ENCODE measurements at places on chromosomes 2 and 18.

DNA sequence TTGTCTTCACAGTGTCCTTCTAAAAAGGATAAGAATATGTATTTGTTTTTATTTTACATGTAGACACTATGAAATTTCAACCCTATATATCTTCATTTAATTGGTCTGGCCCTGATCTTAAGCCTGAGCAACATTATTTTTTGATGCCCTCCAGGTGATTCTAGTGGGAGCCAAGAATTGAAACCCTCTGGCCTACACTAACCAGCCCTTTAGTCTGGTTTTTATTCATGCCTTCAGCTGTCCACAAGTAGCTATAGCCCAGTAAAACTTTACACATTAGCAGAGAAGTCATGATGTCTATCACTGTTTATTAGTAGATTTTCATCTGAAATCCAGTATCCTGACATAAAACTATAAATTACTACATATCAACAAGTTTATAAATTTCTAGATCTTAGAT, 52.7 kb upstream of the UBXN4 start:
- no peak for DNase-seq

GRCh38 chr2:20465716-20466394, 19.0 kb downstream of the RHOB start:
- DNase-seq, result no peak

GRCh38 chr18:25456334-25457010, 104.5 kb upstream of the ZNF521 start:
- DNase-seq, result no peak

DNA sequence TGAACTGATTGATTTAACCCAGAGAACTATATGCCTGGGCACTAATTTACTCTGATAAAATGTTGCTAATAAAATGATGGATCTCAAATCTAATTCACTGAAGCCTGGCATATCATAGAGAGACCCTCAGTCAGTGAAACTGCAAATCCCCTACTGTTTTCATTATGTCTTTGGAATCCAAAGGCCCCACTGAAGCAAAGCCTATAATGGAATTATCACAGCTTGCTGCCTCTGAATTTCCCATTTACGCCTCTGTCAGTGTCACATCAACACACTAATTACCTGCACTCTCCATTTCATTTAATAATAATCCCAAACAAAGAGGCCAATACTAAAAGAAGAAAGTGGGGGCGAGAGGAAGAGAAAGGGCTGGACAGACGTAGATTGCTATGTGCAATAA, 470.9 kb downstream of the MBD2 start:
- no peak for DNase-seq

DNA sequence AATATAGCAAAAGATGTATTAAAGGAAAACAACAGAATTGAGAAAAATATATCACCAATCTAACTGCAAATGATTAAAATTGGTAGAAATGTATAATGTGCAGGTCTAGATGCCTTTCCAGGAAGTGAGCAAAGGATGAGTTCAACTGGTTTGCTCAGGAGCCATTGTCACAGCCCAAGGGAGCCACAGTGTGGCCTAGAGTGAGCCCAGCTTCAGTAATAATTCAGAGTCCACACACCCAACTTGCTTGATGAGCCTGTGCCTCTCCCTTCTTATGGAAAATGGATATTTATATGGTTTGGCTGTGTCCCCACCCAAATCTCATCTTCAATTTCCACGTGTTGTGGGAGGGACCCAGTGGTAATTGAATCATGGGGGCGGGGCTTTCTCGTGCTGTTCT, 92.2 kb upstream of the ASAP2 start:
- no peak for DNase-seq

GRCh38 chr2:153388246-153388645, 90.3 kb downstream of the RPRM start:
- DNase-seq, result no peak

DNA sequence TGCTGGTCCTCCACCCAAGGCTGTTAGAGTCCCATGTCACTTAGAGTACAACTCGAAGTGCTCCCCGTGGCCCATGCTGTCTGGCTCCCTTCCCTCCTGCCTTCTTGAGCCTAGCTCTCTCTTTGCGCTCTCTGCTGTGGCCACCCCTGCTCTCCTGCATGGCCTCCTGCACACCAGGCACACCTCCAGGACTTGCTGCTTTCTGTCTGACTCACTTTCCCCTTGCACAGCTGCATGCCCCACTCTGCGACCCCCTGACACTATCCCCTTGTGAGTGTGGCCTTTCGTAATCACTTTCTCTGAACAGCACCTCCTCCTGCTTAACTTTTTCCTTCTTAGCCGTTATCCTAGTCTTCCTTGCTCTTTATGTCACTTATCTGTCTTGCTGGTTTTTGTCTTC, 343.6 kb downstream of the TGIF1 start:
- DNase-seq, result no peak

- no peak for DNase-seq
Observed at GRCh38 chr18:60865801-60866200, 467.4 kb upstream of the CDH20 start.

GRCh38 chr2:69340101-69340775, 46.8 kb downstream of the GFPT1 start:
- DNase-seq, result no peak

DNA sequence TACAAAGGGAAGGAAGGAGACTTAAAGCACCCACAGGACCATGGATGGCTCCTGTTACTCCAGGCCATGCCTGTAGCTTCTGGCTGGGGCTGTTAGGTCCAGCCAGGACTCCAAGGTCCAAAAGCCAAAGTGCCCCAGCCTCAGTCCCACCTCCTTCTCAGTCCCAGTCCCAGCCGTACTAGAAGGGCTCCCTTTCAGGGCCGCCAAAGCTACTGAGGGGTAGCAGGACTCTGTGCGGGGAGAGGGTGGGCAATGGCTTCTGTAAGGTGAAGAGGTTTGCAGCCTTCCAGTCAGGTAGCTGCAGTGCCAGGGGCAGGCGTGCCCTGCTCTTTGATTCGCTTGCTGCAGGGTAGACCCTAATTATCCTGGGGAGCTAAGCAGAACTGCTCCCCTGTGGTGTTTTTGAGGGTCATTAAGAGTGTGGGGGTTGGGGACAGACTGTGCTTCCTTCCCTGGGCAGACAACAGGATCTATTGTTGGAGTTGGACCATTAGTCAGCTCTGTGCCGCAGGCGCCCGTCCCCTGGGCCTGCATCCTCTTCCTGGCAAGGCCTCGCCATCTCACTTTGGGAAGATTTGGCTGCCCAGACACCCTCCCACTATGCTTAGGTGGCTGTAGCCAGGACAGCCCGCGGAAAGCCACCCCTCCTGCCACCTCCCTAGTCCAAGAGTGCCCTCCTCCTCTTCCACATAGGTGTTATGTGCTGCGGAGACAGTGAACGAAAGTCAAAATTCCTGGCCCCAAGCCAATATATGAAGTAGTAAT, 118.8 kb downstream of the ZBTB7C start:
- no peak for DNase-seq

- no peak for DNase-seq
Observed at GRCh38 chr2:189631849-189632248, 29.4 kb upstream of the ASNSD1 start.

GRCh38 chr2:72198532-72199241, 51.0 kb upstream of the CYP26B1 start:
- no peak for DNase-seq

DNA sequence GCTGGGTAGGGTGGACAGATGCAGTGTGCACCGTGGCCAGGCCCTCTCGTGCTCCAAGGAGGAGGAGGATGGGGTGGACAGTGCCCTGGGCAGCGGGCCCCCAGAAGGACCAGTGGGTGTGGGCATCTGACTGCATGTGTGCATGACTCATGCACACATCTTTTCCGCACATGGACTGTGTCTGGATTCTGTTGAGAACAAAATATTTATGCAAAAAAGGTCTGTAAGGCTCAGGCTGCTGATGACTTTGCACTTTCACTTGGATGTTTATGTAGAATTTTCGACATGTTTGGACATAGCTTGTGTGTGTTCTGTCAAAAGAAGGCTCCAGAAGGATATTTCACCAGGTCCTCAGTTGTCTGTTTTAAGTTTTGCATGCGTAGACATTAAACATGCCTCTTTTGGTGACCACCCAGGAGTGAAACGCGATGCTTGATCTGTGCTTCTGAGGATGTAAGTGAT, 45.6 kb downstream of the MTCL1 start:
- no peak for DNase-seq

- no peak for DNase-seq
Observed at GRCh38 chr18:10374195-10374594, 80.2 kb upstream of the APCDD1 start.

GRCh38 chr2:169452080-169452479, 27.2 kb upstream of the BBS5 start:
- no peak for DNase-seq

DNA sequence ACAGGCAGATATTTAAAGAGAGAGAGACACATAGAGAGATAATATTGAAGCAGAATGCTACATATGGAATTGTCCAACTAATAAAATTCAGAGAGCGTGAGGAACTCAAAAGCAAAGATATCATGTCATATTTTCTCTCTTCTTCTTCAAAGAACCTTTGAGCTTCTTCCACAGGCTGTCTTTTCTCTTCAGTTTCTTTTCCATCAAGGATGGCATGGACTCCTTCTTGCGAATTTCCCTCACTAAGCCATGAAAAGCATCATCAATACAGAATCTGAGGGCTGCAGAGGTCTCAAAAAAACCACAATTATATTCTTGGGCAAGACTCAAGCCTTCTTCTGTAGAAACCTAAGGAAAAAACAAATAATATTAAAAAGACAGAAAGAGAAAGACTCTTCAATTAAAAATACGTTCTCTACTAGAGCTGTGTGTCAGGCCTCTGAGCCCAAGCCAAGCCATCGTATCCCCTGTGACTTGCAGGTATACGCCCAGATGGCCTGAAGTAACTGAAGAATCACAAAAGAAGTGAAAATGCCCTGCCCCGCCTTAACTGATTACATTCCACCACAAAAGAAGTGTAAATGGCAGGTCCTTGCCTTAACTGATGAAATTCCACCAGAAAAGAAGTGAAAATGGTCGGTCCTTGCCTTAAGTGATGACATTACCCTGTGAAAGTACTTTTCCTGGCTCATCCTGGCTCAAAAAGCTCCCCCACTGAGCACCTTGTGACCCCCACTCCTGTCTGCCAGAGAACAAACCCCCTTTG, 371.9 kb downstream of the RIT2 start:
- DNase-seq, result no peak

DNA sequence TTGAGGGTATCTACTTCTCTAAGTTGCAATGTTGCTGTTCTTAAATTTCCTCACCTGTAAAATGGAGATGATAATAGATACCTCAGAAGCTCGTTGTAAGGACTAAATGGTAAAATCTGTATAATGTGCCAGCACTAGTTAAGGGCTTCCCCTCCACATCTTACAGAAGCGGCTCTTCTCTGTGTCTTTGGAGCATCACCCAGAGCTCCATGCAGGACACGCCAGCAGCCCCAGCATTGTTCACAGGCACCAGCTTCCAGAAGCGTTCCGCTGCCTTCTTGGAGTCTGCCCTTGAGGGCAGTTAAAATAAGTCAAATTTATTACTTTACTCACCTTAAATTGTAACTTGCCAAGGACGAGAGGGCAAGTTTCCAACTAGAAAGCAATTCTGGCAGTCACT, 5.8 kb downstream of the DCDC2C start:
- DNase-seq, result no peak

DNA sequence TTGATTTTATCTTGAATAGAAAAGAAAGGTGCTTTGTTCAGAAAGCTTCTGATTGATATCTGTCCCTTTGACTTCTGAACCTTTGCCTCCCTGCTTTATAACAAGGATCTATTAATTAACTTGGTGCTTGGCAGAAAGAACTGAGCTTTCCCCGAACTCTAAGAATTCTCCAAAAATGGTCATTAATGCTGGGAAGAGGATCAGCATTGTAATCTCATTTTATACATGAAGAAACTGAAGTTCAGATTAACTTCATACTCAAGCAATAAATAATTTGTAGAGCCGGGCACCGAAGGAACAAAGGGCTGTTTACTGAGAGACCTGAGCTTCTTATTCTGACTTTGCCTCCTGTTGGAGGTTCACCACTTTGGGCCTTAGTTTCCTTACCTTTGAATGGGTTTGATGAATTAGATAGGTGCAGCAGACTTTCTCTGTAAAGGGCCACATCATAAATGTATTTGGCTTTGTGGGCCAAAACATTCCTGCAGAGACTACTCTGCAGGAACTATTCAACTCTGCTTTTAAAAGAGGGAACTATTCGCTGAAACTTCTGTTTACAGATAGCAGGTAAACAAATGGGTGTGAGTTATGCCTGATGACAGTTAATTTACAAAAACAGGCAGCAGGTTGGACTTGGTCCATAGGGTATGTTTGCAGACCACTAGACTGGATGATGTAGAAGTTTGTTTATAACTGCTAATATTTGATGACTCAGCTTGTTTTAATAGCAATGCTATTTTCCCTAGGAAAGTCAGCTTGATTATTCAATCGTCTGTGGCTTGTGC, 272.9 kb downstream of the TGIF1 start:
- DNase-seq, result no peak

DNA sequence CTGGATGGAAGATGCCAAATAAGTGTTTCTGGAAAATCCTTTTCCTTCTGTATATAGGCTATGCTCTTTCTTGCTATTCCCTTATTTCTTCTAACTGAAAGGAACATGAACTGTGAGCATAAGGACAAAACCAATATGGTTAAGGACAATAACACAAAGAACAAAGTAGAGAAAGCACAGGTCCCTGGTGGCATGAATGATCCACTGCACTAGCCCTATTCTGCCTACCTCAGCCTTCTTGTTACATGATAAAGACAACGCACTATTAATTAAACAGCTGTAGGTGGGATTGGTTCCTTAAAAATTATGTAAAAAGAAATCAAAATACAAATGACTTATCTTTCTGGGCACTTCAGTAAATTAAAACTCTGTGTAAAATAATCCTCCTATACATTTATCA, 1.9 kb upstream of the WDR75 start:
- DNase-seq, result no peak

DNA sequence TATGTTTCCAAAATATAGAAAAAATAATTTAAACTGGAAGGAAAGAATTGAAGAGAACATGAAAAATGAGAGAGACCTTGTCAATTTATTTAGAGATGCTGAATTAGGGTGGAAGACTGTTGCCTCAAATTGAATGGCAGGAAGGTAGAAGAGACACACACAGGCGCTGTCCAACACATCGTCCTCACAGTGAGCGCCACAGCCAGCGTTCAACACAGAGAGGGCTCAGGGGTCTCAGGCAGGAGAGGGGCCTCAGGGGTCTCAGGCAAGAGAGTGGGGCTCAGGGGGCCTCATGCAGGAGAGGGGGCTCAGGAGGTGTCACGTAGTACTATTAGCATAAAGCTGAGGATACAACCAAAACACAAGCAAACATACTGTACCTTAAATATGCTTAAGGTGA, 65.7 kb downstream of the TMEM18 start:
- DNase-seq, result no peak

DNA sequence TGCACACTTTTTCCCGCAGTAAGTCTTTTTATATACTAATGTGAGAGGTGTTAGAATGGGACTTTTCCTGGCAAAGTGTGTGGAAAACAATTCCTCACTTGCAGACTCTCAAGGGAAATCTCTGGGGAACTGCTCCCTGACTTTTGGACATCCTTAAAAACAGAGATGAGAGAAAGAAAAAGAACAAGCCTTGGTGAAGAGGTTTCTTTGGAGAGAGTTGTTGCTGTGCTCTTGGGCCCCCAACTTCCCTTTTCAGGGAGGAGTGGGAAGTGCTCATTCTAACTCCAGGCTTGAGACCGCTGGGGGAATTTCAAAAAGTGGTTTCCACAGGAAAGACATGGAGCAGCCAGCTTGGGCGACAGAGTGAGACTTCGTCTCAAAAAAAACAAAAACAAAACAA, 142.6 kb upstream of the SPRED2 start:
- DNase-seq, result no peak
